ENCODE measurements at places on chromosomes 3 and 15.

GRCh38 chr15:32901192-32901591 lies 183.4 kb downstream of the GREM1 start:
- DNase-seq, result no peak

GRCh38 chr3:65886391-65886790 lies 152.3 kb downstream of the MAGI1 start:
- DNase-seq, result no peak

GRCh38 chr3:133935843-133936769 lies 40.4 kb upstream of the RAB6B start:
- no peak for DNase-seq

- DNase-seq, result no peak
Measured at GRCh38 chr15:46525984-46526725, 891.3 kb downstream of the SQOR start.

DNA sequence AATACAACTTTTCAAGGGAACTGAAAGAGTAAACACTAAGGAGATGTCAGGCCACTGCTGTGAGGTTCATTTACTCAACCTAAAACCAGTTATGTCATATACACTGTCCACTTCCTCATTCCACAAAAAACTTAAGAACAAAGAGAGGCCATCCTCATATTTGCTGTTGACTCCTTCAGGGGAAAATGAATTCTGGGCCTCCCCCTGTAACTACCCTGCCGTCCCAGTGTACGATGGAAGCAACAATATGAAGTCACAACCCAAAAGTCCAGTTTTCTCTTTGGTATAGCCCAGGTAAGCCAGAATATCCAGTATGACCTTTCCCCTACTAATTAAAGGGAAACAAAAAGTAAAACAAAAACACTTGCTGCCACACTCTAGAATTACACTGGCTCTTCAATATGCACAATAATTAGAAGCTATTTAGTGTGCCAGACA lies 16.2 kb downstream of the CEP152 start:
- no peak for DNase-seq

- no peak for DNase-seq
Measured at GRCh38 chr3:177196008-177196455, 1.2 kb downstream of the TBL1XR1 start.

- no peak for DNase-seq
Measured at GRCh38 chr15:99424131-99424571, 141.6 kb upstream of the MEF2A start.

- no peak for DNase-seq
Measured at GRCh38 chr15:32923176-32923575, 205.4 kb downstream of the GREM1 start.

DNA sequence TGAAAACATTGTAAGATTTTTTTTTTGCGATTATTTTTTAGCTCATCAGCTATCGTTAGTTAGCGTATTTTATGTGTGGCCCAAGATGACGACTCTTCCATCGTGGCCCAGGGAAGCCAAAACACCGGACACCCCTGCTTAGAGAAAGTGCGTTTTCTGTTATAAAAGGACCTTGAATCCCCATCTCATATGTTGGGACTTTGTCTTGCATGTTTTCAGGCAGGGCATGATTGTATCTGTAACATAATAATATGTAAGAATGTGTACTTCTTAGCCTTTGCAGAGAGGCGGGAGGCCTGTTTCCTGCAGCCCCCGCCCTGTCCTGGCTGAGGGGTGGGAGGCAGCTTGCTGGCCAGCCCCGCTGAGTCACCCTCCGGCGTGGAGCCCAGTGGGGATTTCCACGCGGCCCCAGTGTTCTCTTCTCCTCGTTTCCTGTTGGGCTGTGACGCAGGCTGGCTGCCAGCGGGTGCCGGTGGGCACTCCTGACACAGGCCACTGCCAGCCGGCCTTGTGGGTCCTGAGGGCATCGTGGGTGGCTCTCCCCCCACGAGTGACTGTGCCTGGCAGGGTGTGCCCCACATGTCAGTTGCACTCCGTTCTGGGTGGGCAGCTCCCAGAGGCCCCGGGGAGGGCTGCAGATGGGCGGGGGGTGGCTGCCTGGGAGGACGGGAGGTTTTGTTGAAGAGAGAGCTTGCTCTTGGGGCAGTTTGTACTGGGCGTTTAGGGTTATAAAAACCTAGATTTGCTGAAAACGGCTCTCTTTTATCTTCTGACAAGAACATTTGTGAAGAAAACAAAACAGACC lies 55.6 kb downstream of the SMAD3 start:
- DNase-seq, result no peak

DNA sequence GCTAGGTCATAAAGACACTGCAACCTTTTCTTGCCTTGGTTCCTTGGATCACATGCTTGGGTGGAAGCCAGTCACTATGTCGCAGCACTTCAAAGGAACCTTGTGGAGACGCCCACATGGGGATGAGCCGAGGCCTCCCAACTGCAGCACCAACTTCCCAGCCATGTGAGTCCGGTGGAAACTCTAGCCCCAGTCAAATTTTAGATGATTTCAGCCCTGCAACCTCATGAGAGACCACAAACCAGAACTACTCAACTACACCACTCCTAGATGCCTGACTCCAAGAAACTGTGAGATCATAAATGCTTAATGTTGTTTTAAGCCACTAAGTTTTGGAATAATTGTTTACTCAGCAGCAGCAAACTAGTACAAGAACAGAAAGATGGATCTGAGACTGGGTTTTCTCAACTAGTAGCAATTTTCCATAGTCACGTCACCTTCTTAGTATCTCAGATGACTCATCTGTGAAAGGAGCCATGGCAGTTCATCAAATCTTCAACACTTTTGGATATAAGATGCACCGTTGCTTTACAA lies 86.5 kb downstream of the MB21D2 start:
- no peak for DNase-seq

DNA sequence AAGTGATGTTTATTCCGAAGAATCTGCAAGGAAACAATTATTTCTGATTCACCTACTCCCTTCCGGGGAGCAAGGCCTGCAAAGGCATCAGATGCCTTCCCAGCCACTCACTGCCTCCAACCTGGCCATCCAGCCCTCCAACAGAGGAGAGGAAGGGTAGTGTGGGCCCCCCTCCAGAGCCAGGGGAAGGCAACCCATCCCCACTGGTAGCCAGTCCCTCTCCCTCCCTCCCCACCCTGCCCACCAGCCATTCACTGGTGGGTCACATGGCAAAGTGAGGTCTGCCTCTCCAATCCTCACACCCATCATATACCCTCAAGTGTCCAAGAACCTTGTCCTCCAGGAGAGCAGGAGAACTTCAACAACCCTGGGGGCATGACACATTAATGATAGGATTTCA lies 2.4 kb upstream of the VIPR1 start:
- no peak for DNase-seq

GRCh38 chr15:41605566-41605965 lies 46.6 kb downstream of the TYRO3 start:
- DNase-seq, result no peak

GRCh38 chr3:23712656-23713559 lies 92.8 kb upstream of the UBE2E1 start:
- no peak for DNase-seq

- DNase-seq, result no peak
Measured at GRCh38 chr3:30668051-30668609, 61.7 kb downstream of the TGFBR2 start.

DNA sequence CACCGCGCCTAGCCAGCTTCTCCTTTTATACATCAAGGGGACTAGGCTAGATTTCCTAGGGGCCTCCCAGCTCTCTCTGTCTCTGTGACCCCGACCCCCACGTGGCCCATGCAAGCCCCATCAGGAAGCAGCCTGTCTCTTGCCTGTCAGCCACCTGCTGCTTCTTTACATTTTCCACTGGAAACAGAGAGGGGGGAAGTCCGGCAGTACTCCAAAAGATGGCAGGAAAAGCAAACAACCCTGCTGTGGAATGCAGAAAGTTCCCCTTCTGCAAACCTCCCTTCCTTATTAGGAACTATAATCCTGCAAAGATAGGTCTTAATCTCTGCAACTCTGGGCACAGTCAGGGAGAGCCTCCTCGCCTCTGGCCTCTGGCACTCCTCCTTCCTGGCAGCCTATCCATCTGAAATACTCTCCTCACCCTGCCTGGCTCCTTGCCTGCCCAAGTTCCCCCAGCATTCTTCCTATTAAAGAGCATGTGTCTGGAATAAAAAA lies 47.4 kb upstream of the HACD2 start:
- no peak for DNase-seq

- peak; percentile 51 for DNase-seq
Measured at GRCh38 chr15:38992506-38992905, 427.9 kb upstream of the RASGRP1 start.

DNA sequence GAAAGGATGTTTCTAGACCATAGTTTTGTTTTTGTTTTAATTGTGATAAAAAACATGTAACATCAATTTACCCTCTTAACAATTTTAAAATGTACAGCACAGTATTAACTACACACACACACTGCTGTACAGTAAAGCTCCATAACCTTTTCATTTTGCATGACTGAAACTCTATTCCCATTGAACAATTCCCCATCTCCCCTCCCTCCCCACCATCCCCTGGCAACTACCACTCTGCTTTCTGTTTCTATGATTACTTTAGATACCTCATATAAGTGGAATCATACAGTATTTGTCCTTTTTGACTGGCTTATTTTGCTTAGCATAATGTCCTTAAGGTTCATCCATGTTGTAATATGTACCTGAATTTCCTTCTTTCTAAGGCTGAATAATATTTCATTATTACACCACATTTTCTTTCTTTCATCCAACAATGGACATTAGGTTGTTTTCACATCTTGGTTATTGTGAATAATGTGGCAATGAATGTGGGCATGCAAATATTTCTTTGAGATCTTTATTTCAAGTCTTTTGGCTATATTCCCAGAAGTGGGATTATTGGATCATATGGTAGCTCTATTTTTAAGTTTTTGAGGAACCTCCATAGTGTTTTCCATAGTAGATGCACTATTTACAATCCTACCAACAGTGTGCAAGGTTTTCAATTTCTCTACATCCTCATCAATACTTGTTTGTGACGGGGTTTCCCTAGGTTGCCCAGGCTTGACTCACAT lies 10.7 kb downstream of the CHST14 start:
- no peak for DNase-seq

GRCh38 chr15:98953000-98953787 lies 54.4 kb downstream of the PGPEP1L start:
- no peak for DNase-seq

DNA sequence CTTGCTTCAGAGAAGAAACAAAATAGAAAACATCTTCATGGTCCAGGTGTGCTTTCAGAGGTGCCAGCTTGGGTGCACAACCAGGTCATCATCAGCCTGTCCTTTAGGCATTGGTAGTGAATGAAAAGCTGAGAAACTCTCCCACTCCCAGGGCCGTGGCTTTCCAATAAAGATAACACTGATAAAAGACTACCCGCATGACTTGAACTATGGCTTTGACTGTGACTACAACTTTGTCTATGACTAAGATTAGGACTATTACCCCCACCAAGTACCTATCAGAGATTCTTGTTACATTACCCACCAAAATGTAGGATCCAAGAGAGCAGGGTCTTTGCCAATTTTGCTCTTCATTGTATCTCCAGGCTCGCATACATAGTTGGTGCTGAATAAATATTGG lies 115.2 kb downstream of the EDEM1 start:
- no peak for DNase-seq

DNA sequence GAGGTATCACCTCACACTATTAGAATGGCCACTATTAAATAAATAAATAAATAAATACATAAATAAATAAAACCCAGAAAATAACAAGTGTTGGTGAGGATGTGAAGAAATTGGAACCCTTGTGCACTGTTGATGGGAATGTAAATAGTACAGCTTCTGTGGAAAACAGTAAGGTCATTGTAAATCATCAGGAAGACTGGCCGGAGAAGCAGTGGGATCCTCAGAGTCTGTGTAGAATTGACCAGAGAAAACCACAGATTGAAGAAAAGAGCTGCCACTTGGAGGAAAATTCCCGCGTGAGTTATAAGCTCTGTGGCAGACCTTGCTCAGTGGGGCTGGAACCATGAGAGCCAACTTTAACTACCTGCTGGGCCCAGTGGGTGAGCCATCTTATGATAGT lies 92.0 kb downstream of the RAD18 start:
- DNase-seq, result no peak

GRCh38 chr3:108338901-108339545 lies 42.7 kb downstream of the HHLA2 start:
- no peak for DNase-seq

DNA sequence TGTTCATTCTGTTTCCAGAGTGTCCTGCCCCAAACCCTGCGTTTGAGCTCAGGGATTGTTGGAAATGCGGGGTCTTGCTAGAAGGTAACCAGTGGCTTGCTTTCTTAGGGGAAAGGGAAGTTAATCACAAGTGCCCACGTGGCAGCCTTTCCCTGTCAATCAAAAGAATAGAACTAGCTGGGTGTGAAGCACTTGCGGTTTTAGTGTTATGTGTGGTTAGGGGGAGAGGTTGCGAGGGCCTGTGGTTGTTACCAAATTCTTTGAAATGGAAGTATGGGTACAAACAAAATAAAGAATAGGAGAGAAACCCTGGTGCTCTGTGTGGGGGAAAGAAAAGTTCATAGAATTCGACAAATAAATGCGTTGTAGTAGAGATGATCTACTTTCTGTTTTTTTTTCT lies 67.6 kb downstream of the FNDC3B start:
- no peak for DNase-seq

GRCh38 chr3:13579063-13579462 lies 30.1 kb downstream of the FBLN2 start:
- no peak for DNase-seq

GRCh38 chr3:144301863-144302262 lies 330.2 kb downstream of the DIPK2A start:
- no peak for DNase-seq

DNA sequence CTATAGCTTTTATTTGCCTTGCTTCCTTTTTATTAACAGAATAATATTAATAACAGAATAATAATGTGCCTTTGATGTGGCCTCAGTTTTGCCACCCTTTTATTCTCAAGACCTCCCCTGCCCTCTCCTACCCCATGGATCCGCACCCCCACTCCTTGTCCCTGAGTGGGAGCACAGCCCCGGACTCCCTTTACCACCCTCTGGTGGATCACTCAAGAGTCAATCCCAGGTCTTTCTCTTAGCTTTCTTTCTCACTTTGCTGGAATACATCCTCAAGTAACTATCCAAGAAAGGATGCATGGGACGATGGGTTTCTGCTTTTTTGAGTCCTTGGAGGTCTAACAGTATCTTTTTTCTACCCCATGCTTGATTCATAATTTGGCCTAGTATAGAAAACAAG lies 63.4 kb downstream of the KLF13 start:
- DNase-seq, result no peak

- no peak for DNase-seq
Measured at GRCh38 chr3:17006132-17006852, 121.5 kb downstream of the PLCL2 start.

DNA sequence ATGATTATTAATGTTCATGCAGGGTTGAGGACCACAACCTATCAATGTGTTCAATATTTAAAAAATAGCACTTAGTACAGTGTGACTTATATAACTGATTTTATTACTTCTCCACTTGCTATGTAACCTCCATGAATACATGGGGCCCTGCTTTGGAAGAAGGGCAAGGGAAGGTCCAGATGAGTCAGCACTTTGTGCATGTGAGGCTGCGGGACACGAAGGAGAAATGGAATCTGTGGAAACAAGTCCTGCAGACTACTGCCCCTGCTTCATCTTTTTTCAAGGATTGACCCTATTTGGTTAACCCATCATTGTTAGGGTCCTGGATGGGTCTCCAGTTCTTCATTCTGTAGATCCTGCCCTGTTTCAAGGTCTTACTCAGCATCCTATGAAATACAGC lies 1.6 kb downstream of the NXPE3 start:
- no peak for DNase-seq
